Regular cardiac myocyte (primary cell): ENCODE measurements at places on chromosomes 12 and 14. TPM values are rescaled to one million over a fixed set of nuclear protein-coding genes. Genes with fewer than 3 reads are reported as not detected.

Gene OTOGL
- 0.19 and 0.28 TPM in 2 replicates for total RNA-seq

Gene KRT82
- not detected in 2 replicates for total RNA-seq

Gene SPRING1
- 27.1 and 27.6 TPM in 2 replicates for total RNA-seq

Gene BHLHE41
- 2.1 and 6.5 TPM in 2 replicates for total RNA-seq

Gene SLC25A47
- total RNA-seq: under 0.01 TPM in 1 of 2 replicates, not detected in the other

Gene SNRNP35
- 12.1 and 17.8 TPM in 2 replicates for total RNA-seq

Gene PTPRO
- total RNA-seq: 0.19 and 3.1 TPM in 2 replicates

Gene CMTM5
- total RNA-seq: 0.28 and 0.58 TPM in 2 replicates

Gene CALCOCO1
- 45.4 and 142 TPM in 2 replicates for total RNA-seq

Gene NAV3
- 52.7 and 62.1 TPM in 2 replicates for total RNA-seq

Gene FOS
- total RNA-seq: 14.8 and 32.1 TPM in 2 replicates

Gene PRKCH
- total RNA-seq: 11.6 and 11.9 TPM in 2 replicates

Gene METTL25
- total RNA-seq: 9.8 and 18.0 TPM in 2 replicates

Gene DAD1
- 350 and 376 TPM in 2 replicates for total RNA-seq

Gene AQP2
- not detected in 2 replicates for total RNA-seq

Gene SLC5A8
- total RNA-seq: under 0.01 TPM in 1 of 2 replicates, not detected in the other

Gene KRT73
- not detected in 2 replicates for total RNA-seq

Gene PLEKHH1
- total RNA-seq: 0.38 and 0.56 TPM in 2 replicates

Gene CRIP1
- total RNA-seq: 0.28 and 5.4 TPM in 2 replicates

Gene RPS26
- total RNA-seq: 664 and 693 TPM in 2 replicates

Gene OS9
- total RNA-seq: 133 and 376 TPM in 2 replicates

Gene CLEC6A
- total RNA-seq: not detected in 2 replicates

Gene AICDA
- not detected in 2 replicates for total RNA-seq

Gene FCF1
- 40.6 and 45.2 TPM in 2 replicates for total RNA-seq

Gene CLEC4E
- total RNA-seq: not detected in 2 replicates

Gene ADAMTS20
- not detected in 2 replicates for total RNA-seq

Gene TAS2R31
- 2.5 and 5.6 TPM in 2 replicates for total RNA-seq

Gene SUDS3
- total RNA-seq: 34.1 and 41.8 TPM in 2 replicates

Gene DCP1B
- total RNA-seq: 7.0 and 10.0 TPM in 2 replicates

Gene CLEC1B
- total RNA-seq: not detected in 2 replicates
